ENCODE measurements at places on chromosomes 11 and 22.

- no peak for DNase-seq
Observed at GRCh38 chr11:16764888-16765287, 26.4 kb downstream of the C11orf58 start.

DNA sequence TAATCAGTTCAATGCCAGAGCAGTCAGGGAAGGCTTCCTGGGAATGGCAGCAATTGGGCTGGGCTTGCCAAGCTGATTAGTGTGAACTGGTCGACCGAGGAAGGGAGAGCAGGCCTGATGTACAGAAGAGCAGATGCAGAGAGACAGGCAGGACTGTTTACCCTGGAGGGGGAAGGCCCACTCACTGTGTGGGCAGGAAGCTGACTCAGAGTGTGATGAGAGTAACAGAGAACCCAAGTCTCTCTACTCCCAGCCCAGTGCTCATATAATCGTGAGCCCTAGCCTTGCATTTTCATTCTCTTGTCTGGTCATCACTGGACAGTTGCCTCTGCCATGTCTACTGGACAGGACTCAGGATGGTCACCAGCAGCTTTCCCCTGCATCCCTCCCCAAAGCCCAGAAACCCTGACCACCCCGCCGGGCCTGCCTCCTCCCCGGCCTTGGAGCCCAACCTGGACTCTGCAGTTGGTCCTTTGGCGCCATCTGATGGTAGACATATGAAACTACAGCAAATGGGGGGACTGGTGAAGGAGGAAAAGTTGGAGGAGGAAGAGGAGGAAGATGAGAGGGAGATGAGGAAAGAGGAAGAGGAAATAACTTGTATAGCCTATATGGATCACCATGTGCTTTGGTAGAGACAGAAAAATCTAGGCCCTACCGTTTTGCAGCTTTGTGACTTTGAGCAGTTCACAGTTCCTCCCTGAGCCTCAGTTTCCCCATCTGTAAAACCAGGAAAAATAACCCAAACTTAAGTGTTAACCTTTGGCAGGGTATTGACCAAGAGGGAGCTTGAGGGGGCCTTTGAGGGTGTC, 43.4 kb upstream of the PRDM11 start:
- peak; percentile 53 for DNase-seq

- DNase-seq, result no peak
Observed at GRCh38 chr11:61168800-61169199, 7.6 kb upstream of the VPS37C start.

- no peak for DNase-seq
Observed at GRCh38 chr22:17234144-17234623, 14.9 kb upstream of the ADA2 start.

DNA sequence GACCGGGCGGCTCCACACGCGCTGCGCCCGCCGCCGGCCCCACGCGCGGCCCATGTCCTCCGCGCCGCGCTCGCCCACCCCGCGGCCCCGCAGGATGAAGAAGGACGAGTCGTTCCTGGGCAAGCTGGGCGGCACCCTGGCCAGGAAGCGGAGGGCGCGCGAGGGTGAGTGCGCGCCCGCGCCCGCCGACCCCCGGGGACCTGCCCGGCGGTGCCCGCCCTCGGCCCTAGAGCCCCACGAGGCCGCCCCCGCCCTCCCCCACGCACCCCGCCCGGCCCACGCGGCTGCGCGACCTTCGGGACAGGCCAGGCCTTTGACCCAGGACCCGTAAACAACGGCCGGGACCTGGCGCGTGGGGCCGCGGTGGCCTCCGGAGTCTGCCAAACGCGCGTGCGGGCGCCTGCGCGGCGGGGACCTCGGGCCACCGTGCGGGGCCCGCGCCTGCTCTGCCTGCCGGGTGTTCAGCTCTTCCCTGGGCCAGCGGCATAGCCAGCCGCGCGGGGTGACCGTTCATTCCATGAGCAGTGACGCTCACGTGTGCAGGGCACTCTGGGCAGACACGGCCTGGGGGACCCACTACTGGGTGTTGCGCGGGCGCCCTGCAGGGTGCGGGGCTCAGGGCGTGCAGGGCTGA, at the start of gene PARVB:
PARVB (plus strand) TSS at position 15 of the 634 bp plus-strand sequence; CDS start at position 53, 38 bp downstream.
- DNase-seq, result no peak

DNA sequence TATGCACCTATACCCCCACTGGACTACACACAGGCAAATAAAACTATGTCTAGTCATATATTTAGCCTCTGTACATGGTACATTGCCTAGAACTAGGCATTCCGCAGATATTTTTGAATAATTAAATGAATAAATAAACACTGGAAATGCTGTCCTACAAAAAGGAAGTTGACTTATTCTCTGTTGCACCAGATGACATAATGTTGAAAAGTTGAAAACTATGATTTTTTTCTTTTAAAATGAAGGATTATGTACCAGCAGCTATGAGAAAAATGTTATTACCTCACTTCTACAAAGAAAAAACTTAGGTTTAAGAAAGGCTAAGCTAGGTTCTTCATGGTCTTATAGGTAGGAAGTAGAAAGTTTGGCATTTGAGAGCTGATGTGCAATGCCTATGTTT, 856.6 kb downstream of the METTL15 start:
- DNase-seq, result no peak

DNA sequence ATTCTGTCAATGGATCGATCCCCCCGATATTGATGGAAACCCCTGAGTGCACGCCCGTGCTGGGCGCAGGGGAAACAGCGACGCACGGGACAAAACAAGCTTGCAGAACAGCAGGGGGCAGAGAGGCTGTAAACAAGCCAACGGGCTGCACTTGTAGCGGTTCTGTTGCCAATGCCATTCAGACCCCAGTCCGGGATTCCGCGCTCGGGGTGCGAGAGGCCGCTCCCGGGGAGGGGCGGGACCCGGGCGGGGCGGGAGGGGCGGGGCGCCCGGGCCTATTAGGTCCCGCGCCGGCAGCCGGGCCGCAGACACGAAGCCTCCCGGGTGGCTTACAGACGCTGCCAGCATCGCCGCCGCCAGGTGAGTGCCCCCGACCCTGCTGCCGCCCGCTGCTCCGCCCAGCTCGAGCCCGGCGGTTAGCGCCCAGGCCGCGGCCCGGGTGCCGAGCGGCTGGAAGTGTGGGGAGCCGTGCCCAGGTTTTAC, at the start of gene BIK:
BIK (plus strand) TSS at position 307 of the 483 bp plus-strand sequence. CDS start 13,273 bp downstream, outside the sequence.
- peak; percentile 45 for DNase-seq

DNA sequence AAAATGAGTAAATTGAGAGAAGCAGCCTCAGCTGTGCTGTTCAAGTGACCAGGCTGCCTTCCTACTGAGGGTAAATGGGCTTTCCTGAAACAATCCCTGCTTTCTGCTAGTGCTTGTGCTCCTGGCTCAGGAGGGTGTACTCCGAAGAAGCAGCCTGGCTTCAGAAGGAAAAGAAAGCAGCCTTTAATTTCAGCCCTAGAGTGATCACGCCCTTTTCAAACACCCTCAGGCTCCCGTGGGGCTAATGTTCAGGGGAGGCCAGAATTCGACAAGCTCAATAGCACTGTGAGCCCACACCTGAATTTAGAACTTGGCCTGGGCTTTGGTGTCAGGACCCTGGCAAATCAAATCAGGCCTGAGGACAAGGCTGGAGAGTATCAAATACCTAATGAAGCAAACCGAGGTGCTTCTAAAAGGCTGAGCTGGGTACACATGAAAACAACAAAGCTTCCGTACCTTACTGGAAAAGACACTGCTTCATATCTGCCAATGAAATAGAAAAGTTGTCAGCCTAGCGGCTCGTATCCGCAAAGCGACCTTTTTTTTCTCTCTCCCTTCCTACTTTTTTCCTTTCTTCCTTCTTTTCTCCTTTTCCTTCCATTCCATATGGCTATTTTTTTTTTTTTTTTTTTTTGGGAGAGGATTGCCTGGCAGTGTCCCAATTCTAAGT, 387.8 kb downstream of the SOX6 start:
- no peak for DNase-seq

DNA sequence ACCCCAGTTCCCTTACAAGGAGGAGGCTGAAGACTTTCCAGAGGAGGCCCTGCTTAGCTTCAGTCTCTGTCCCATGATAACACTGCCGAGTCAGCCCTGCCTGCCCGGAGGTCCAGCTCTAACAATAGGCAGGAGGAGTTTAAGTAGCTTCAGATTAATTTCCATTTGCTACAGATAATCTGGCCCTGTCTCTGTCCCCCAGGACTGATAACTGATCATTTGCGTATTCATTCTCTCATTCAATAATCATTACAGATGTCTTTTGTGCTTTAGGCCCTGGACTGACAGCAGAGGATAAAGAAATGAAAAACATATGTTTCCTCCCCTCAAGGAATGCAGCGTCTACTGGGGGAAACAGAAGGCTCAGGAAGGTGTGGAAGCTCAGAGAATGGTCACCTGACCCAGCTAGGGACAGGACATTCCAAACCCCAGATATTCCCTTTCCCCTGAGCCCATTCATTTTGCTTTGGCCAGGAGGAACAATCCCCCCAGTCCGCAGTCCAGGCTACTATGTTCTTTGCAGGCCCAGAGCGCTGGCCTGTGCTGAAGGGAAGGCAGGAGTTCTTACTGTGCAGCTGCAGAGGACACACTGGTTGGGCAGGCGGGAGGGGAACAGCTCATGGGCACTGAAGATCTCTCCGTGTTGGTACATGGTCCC, 20.8 kb downstream of the CHRDL2 start:
- no peak for DNase-seq

GRCh38 chr22:17867160-17867785, 93.0 kb upstream of the BID start:
- DNase-seq, result no peak

- no peak for DNase-seq
Observed at GRCh38 chr11:21810650-21811049, 382.2 kb upstream of the ANO5 start.

DNA sequence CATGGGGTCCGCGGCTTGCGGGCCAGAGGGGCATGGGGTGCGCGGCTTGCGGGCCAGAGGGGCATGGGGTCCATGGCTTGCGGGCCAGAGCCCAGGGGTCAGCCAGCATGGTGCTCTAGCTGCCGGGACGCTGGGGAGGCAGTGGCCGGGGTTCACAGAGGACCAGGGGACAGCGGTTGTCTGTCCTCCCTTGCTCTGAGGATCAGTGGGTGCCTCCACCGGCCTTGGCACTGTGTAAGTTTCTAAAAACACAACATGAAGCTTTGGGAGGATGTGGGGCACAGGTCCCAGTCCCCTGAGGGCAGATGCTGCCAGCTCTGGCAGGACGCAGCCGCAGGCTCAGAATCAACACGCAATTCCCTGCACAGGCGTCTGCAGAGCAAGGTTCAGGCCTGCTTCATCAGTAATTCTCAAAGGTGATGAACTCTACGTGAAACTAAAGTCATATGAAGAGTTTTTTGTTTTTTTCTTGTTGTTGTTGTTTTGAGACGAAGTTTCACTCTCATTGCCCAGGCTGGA, 3.0 kb downstream of the MLC1 start:
- no peak for DNase-seq

- DNase-seq, result no peak
Observed at GRCh38 chr11:115194802-115195110, 309.5 kb downstream of the CADM1 start.

DNA sequence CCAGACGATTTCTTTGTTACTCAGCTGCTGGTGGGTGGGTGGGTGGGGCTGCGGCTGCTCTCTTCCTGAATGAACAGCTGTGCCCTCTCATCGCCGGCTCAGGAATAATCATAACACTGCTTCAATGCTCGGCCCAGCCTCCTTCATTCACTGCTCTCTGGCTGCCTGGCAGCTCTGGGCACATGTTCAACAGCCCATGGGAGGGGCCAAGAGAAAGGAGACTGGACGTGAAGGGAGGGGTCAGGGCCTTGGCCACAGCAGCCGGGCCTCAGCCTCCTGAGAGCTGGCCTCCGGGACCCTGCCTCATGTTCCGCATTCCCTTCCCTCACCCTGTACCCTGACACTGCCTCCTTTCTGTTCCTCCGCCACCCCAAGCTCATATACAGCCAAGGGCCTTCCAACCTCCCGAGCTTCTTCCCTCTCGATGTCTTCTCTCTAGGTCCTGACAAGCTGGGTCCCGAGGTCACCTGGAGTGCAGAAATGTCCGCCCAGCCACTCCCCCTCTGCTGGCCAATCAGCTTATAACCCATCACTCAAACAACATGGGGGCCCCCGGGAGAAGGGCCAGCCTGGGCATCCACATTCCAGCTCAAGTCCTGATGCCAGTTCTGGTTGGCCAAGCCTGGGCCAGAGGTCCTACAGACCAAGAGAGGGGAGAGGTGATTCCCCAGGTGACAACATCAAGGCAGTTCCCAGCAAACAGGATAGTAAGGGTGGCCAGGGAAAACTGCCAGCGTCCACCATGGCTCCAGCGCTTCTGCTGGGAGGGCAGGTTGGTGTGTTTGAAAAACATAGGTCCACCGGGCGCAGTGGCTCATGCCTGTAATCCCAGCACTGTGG, 3.2 kb upstream of the CSDC2 start:
- no peak for DNase-seq

- DNase-seq, result no peak
Observed at GRCh38 chr11:67292671-67293070, 3.6 kb downstream of the ANKRD13D start.

GRCh38 chr22:34841911-34842310, 224.0 kb upstream of the ISX start:
- no peak for DNase-seq

- no peak for DNase-seq
Observed at GRCh38 chr11:17939542-17939941, 73.3 kb downstream of the SERGEF start.

DNA sequence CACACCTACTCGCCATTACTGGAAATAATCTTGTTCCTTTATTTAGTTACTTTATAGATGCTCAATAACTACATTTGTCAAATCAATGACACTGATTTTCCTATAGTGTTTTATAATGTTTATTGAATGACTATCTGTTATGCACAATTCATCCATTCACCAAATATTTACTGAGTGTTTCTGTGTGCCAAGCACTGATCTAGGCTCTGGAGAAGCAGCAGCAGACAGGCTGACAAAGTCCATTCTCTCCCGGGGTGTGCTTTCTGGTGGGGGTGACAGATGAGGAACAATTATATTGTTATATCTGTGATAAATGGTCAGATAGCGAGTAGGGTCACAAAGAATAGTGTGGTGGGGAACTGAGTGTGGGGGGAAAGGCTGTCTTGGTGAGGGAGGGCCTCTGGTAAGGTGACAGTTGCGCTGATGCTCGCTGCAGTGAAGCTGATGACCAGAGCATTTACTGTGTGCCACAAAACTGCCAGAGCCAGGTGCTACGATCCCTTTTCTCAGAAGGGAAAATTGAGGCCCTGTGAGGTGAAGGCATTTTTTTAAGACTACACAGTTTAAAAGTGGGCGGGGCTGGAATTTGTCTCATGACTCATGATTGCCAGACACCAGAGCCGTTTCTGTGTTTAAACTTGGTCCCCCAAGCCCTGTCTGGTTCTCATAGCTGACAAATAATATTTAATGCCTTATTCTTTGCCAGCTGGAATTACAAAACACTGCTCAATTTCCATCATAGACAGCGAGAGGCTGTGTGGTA, 10.2 kb downstream of the PACS1 start:
- no peak for DNase-seq

- DNase-seq, result no peak
Observed at GRCh38 chr11:23370580-23371275, 510.5 kb upstream of the CCDC179 start.

Measured in liver (tissue), 10 donors.